ENCODE measurements at places on chromosomes 16 and 17.

GRCh38 chr16:25707982-25708583 lies 16.3 kb downstream of the HS3ST4 start:
- no peak overlapping the region for H3K4me3 ChIP-seq
- H3K27ac ChIP-seq: no peak overlapping the region
- no peaks in the 10 kb centered on the region for H3K36me3 ChIP-seq
- DNase-seq: peak; percentile 7

DNA sequence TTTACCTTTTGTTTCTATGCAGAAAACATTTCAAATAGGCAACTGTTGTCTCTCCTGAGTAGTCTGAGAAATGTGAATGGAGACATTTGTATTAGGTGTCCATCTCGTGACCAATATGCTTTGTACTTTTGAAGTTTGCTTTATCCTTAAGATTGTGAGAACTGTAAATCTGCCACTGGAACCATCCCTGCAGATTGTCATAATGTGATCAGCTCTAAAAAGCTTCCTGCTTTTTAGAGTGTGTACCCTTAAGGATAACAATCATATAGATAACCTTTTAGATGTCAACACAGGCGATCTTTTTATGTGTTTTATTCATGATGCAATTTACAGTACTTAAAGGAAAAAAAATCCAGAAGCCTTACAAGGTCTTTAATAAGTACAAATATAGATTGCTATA lies 63.5 kb downstream of the PRKCA start:
- DNase-seq: no peak
- no peak overlapping the region for H3K27ac ChIP-seq
- H3K27me3 ChIP-seq: no peaks in the 10 kb centered on the region
- no peak overlapping the region for H3K4me3 ChIP-seq
- H3K4me1 ChIP-seq: peaks cover 8% of the 10 kb centered on the region

DNA sequence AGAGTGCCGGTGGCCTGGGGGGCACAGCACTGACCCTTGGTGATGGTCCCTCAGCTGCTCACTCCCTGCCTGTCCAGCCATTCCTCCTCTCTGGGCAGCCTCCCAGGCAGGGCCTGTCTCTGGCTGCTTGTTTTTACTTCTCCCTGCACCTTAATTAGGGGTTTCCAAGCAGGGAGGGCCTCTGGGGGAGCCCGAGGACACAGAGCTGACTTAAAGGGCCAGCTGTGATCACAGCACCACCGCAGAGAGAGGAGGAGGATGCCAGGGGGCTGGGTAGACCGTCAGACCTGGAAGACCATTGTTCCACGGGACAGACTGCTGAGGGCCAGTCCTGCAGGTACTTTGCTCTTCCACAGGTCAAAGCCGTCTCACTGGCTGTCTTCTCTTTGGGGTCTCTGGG lies 1.2 kb upstream of the DPH1 start:
- peaks cover 5% of the 10 kb centered on the region for H3K36me3 ChIP-seq
- peaks cover 10% of the 10 kb centered on the region for H3K27me3 ChIP-seq
- no peak overlapping the region for H3K27ac ChIP-seq
- peaks cover 30% of the 10 kb centered on the region for H3K4me1 ChIP-seq
- no peak for DNase-seq

- no peak overlapping the region for H3K27ac ChIP-seq
- no peaks in the 10 kb centered on the region for H3K27me3 ChIP-seq
- H3K4me3 ChIP-seq: no peak overlapping the region
- H3K4me1 ChIP-seq: peaks cover 28% of the 10 kb centered on the region
- H3K36me3 ChIP-seq: no peaks in the 10 kb centered on the region
- no peak for DNase-seq
Observed at GRCh38 chr17:50161911-50162288, 3.9 kb upstream of the SGCA start.

DNA sequence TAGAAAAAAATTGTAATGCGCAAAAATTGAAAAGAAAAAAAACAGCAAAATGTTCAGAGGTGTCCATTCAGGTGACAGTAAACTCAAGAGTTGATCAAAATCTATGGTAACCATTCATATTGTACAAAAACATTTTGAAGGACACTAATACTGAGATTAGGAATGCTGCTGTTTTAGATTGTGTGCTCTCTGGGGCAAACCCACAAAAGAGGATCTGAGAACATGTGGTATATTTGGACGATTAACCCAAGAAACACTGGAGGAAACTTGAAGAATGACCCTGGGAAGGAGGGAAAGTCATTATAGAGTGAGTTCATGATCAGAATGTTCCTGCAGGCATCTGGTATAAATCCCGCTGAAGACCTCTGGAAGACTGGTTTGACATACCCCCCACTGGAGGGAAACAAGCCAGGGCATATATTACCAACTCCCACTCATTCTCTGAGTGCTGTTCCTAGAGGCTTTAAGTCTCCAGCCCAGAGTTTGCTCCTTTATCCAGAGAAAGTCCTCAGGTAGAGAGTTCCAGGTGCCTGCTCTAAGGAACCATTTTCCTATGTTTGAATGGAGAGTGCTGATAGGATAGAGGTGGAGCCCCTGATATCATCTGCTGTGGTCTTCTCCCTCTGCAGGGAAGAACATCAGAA lies 1.2 kb downstream of the KRTAP4-2 start:
- H3K4me1 ChIP-seq: no peaks in the 10 kb centered on the region
- no peak overlapping the region for H3K4me3 ChIP-seq
- no peak overlapping the region for H3K27ac ChIP-seq
- no peak for DNase-seq

- no peaks in the 10 kb centered on the region for H3K27me3 ChIP-seq
- no peaks in the 10 kb centered on the region for H3K4me1 ChIP-seq
- no peaks in the 10 kb centered on the region for H3K36me3 ChIP-seq
Observed at GRCh38 chr16:62805221-62805857, 769.1 kb upstream of the CDH8 start.

GRCh38 chr16:51710905-51711563 lies 560.0 kb upstream of the SALL1 start:
- H3K27me3 ChIP-seq: no peaks in the 10 kb centered on the region
- no peaks in the 10 kb centered on the region for H3K36me3 ChIP-seq
- DNase-seq: no peak
- H3K4me3 ChIP-seq: no peak overlapping the region

DNA sequence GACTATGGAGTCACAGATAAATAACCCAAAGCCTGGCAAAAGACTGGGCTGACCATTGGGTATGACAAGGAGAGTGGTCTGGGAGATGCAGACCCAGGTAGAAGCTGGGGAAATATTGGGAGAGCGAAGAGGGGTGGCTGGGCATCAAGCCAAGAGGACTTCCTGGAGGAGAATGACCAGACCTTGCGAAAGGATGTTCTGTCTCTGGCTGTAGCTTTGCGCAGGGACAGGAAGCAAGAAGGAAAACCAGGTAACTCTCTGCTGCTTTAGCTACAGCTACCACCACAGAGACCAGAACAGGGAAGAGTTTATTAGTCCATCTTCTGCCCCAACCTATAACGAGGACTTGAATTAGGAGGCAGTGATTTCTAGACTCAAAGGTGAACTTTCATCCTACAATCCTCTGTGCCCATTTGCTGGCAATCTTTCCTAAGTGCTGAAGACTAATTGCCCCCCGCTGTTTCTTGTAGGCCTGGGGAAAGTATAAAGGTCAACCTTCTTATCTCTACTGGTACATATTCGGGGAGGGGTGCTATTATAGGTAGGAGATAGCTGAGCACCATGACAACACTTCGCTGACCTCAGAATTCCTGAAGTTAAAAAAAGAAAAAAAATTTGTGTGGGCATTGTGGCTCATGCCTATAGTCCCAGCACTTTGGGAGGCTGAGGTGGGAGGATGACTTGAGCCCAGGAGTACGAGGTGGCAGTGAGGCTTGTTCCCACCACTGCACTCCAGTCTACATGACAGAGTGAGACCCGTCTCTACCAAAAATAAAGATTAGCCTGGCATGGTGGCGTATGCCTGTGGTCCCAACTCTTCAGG lies 19.1 kb upstream of the KIFC3 start:
- no peak overlapping the region for H3K4me3 ChIP-seq
- no peak for DNase-seq
- H3K27me3 ChIP-seq: no peaks in the 10 kb centered on the region
- no peak overlapping the region for H3K27ac ChIP-seq
- H3K36me3 ChIP-seq: no peaks in the 10 kb centered on the region

DNA sequence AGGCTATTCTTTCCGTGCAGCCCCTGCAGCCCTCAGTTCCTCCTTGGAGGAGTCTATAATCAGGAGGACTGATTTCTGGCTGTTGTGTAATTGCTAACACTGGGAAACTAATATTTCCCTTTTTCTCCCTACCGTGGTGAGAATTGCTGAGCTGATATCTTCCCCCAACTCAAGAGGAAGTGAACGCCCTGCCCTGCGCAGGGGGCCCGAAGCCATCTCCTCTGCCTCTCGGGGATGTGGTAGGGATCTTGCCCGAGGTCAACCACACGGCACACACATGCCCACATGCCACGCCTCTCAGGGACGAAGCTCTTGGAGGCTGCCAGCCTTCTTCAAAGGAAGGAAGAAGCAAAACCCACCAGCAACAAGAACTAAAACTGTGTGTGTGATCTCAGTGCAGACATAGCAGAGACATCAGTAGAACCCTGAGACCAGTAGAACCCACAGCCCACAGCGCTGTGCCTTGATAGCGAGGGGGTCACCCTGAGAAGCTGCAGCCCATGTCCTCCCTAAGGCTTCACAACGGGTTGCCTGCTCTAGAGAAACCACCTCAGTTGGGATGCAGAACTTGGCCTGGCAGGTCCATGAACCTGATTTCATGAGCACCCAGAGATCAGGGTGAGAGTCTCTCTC lies 8.9 kb upstream of the ULK2 start:
- peak overlapping the region; percentile 3 for H3K27ac ChIP-seq
- peak; percentile 91 for DNase-seq
- no peaks in the 10 kb centered on the region for H3K27me3 ChIP-seq
- H3K4me3 ChIP-seq: no peak overlapping the region
- no peaks in the 10 kb centered on the region for H3K36me3 ChIP-seq
